Tibial artery (tissue), 4 donors: ENCODE measurements at places on chromosomes 7 and 10.
A peak's percentile ranks its signal among the peaks of the same experiment; 100 is the strongest.

GRCh38 chr10:78981257-78981969 lies 87.4 kb upstream of the ZMIZ1 start:
- DNase-seq, result no peak

- DNase-seq, result peak; percentile 5
Observed at GRCh38 chr10:80182986-80183385, 22.4 kb downstream of the ANXA11 start.

DNA sequence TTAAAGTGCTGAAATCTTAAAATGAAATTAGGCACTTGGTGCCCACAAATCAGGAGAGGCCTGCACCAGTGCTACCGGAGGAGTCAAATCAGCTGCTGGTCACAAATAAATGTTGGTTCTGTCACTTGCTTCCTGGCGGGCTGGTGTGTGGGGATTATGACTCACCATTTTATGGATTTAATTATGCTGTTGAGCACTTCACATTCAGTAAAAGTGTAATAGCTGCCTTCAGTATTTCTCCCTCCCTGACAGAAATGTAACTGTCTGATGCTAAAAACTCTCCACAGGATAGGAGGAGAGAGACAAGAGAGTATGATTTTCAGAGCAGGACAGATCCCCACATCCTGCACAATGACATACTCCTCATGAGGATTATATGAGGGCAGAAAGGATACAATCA lies 186.0 kb downstream of the JAZF1 start:
- no peak for DNase-seq

- peak; percentile 76 for DNase-seq
Observed at GRCh38 chr10:21534604-21535493, 817 bp downstream of the MLLT10 start.

DNA sequence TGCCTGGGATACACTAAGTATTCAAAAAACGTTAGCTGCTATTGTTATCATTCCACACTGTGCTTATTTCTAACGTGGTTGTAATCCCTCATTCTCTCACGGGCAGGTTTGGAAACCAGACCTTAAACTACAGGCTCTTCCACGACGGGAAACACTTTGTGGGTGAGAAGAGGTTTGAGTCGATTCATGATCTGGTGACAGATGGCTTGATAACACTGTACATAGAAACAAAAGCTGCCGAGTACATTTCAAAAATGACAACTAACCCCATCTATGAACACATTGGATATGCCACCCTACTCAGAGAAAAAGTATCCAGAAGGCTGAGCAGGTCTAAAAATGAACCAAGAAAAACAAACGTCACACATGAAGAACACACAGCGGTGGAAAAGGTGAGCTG lies 163.2 kb upstream of the PRR15 start:
- DNase-seq, result no peak

- DNase-seq, result no peak
Observed at GRCh38 chr7:40401406-40401805, 266.6 kb downstream of the SUGCT start.

DNA sequence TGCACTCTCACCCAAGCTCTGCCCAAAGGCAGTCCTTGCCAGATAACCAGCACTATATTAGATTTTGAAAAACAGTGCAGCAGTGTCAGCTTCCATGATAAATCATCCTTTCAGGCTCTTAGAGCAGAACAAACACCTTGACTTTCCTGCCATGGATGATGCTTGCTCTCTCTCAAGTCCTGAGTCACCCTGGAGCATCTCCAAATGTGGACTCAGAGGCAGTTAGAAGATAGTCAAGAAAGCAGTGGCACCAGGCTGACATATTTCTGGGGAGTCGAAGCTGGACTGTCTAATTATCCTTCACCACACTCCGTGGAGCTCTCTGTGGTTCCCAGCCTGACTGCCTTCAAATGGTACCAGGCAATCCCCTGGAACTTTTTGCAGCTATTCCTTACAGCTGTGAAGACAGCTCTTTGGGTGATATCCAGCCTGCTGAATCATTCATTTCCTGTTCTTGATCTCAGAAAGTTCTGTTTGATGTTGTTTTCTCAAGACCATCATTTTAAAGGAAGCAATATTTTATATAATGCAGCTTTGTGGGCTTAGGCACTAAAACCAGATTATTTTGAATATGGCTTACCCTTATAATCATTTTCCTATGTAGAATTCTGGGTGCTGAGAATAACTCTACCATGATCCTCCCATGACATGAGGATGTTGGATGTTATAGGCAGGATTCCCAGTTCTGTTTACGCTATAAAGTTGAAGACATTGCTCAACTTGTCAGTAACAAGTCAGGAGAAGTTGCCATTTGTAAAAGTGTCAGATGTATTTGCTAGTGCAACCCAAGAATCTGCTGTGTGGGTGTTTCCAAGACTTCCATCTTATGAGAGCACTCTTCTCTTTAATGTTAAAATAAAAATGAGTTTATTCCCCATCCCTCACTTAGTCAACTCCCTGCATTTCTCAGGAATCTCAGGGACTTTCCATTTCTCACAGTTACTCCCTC lies 233.8 kb downstream of the C7orf25 start:
- no peak for DNase-seq

DNA sequence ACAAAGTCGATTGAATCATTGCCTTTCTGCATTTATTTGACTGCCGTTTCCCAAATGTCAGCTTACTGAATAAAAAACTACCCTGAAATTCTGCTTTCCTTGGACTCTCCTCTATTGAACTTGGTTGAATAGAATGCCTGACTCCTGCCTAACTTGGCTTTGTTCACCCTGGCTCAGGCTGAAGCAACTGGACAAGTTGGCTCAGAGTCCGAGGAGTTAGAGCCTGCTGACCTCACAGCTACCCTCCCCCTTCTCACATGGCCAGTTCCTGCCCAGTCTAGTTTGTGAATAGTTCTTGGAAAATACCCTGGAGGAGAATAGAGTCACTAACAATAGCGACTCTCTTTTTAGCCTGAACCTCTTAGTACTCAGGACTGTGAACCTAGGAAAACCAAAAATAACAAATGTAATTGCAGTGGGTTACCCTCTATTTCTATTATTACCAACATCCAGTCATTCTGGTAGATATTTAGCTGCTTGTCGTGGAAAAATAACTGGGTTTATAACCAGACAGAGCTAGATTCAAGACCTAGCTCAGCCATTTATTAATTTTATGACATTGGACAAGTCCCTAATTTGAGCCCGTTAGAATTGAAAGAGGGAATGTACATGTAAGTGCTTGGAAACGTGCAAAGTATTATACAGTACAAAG lies 17.3 kb upstream of the NRBF2 start:
- DNase-seq, result peak; percentile 96

- no peak for DNase-seq
Observed at GRCh38 chr7:124029396-124030188, 3.3 kb downstream of the TMEM229A start.

GRCh38 chr10:15045380-15045779 lies 1.6 kb downstream of the OLAH start:
- no peak for DNase-seq

DNA sequence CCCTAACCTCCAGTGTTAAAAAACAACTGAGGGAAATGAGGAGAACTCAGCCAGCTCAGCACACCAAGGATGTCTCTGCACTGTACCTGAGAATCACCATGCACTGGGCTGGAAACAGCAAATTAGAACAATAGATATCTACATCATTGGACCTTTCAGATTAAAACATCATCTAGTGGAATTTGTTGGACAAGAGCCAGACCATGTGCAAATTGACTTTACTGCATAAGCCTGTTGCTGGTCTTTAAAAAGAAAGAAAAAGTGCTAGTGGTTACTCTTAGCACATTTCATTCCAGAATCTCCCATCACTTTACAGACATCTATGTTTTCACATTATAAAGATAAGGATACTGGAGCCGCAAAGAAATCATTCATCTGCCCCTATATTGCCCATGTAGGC lies 75.4 kb downstream of the FGFR2 start:
- no peak for DNase-seq

GRCh38 chr10:72085864-72086465 lies 2.4 kb downstream of the SPOCK2 start:
- DNase-seq, result peak; percentile 53

DNA sequence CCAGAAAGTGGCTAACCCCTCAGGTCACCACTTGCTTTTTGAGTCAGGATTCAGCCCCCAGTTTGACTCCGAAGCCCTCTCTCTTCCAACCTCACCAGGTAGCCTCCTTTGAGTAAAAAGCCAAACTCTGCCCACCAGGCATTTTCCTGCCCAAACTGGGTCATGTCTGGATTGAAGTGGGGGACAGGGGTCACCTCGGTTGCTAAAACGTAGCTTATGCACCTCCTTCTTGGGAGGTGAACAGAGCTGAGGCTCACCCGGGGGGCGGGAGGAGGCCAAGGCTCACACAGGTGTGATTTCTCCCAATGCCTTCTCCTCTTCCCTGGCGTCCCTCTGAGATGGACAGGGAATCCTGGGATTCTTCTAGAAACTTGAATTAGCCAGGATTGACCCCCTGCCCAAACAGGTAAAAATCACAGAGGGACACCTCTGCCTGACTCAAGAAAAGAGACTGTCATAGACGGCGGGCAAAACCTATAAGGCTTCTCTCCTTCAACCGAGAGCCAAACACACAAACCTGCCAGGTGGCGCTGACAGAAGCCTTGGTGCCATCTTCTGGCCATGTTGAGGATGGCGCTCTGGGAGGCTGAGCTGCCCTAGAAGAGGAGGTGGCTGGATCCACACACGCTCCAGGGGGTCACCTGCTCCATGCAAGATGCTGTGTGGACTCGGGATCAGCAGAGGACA lies 51.6 kb downstream of the PRLHR start:
- no peak for DNase-seq

DNA sequence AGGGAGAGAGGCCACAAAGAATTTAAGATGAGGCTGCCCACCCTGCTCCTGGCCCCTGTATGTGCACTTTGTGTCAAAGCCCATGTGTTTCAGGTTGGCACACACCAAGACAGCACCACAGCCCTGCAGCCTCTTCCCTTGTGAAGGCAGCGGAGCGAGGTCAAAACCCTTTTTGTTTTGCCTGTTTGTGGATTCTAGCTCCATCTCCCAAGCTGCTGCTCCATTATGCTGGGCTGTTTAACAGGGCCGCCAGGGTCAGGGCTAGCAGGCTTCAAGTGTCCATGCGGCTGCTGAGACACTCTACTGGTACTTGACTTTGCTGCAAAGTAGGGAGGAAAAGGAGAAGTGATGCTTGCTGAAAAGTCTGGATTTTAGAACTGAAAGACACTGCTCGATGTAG lies 142.3 kb upstream of the EFCAB10 start:
- DNase-seq, result no peak

- peak; percentile 53 for DNase-seq
Observed at GRCh38 chr7:15839416-15840100, 153.1 kb upstream of the MEOX2 start.

- no peak for DNase-seq
Observed at GRCh38 chr7:141225916-141226618, 152.2 kb downstream of the TMEM178B start.

GRCh38 chr7:81884817-81885216 lies 115.0 kb upstream of the HGF start:
- DNase-seq, result no peak

- no peak for DNase-seq
Observed at GRCh38 chr10:70341016-70341415, 41.4 kb downstream of the LRRC20 start.

DNA sequence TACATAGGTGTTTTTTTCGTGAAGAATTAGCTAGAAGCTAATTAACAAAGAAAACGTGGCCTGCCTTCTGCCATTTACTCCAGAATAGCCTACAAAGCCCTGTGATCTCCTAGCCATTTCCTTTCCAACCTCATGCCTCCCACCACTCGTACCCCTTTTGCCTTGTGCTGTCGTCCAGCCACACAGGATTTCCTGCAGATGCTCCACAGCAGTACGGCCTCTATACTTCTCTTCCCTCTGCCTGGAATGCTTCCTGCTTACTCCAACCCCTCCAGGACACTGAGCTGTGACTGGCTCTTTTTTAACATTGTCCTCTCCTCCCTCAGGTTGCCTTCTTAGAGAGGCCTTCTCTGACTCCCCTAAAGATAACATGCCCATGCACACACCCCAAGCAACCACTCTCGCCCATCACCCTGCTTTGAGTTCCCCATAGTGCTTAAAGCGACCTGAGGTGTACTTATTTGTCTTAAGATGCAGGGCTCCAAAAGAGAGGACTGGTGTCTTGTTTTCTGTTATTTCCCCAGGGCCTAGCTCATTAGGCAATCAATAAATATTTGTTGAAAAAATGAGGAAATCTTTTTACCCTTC lies 32.7 kb downstream of the STK17A start:
- DNase-seq, result no peak

DNA sequence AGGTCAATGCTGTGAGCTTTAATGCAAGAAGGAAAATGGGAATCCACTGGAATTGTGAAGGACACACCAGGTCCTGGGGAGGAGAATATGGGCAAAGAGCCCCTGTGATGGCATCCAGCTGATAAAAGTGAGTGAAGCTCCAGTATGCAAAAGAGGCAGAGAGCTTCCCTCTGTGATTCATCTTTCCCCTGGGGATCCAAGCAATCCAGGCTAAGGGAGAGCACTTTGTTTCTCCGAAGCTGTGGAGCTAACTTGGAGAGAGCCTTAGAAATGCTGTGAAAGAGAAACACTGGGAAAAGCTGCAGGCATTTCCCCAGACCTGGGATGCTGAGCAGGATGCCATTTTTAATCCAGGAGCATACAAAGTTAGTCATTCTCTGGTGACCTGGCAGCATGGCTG lies 489.5 kb downstream of the SH2D4B start:
- DNase-seq, result no peak

DNA sequence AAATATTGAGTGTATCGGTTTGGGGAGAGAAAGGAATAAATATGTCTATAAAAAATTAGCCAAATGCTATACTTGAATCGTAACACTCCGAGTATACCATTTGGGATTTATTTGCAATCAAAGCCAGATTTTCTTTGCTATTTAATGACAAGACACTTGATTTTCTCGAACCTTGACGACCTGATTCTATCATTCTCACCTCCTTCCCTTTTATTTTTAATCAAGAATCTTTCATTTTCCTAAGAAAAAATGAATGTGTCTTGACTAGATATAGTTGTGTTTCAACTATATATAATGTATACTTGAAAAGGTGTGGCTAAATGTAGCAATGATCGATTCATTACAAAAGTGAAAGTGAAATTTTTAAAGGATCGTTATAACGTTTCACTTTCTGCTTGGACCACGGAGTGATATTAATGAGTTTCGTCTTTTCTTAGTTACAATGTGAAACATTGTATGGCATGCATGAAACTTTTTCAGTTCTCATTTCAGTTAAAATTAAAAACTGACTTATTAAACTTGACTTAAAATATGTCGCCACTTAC lies 562 bp downstream of the NUB1 start:
- no peak for DNase-seq
